ENCODE measurements at places on chromosomes 13 and 19.

DNA sequence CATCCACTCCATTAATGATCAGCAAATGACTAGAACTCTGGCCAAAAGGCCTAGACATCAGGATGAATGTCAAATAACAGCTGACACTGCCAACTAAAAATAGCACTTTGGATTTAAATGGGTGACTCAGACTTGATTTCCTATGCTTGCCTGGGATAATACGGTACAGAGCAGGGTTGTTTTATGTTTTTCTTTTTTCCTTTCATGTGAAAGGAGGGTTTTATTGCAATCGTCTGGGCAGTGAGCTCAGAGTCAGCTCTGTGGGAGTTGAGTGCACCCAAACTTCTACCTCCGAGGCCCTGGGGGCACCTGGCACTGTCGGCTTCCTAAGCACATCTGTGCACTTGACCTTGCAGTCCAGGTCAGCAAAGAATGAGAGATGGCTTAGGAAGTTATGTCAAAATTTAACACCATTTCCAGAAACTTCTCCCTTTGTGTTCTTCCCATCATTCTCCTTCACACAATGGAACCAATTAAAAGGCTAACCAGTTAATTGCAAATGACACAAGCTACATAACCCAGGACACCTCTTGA is 134.1 kb downstream of the LACC1 start:
- no peak for DNase-seq

DNA sequence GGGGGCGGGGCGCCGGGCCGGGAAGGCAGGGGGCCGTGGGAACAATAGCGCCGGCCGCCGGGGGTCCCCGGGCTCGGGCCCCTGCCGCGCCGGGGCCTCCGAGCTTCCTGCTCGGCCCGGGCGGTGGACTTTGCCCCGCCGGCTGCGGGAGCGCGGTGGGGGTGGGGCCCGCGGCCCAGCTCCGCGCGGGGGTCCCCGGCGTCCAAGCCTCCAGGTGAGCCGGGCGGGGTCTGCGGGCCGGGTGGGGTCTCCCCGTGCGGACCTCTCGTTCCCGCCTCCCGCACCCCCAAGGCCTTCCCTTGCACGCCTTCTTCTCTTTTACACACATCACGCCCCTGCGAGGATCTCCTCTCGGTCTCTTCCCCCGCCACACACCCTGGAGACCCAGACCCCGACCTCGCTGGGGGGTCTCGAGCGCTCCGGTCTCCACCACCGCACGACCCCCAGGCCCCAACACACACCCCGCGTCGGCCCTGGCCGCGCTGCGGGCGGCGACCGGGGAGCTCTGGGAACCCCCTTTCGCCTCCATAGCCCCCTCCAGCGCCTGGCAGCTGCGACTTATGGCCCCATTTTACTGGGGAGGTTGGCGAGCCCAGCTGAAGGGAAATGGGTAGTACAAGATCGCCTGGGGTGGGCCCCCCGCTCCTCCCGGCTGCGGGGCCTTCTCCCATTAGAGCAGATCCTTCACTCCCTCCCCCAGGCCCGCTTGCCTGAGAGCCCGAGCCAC is 711 bp downstream of the CAMSAP3 start:
- no peak for DNase-seq

GRCh38 chr19:35085947-35086346 is 29.7 kb upstream of the FXYD3 start:
- DNase-seq, result no peak

GRCh38 chr13:83557845-83558244 is 324.4 kb downstream of the SLITRK1 start:
- no peak for DNase-seq

GRCh38 chr19:6232601-6233055 is 47.1 kb downstream of the MLLT1 start:
- no peak for DNase-seq

DNA sequence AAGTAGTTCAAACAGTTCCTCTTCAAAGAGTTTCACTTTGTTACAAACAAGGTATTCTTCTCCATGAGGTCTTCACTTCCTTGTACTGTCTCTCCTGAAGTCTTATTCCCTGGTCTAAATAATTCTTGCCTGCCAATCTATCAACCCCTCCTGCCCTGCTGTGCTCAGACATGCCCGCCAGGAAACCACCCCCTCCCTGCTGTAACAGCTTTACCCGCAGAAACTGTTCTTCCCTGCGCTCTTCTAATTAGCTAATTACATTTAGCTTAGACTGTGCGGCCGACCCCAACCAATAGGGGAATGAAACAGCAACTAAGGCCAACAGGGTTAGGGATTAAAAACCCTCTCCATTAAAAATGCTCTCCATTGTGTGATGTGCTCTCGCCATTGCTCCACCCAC is 46.7 kb downstream of the ZNF846 start:
- no peak for DNase-seq

DNA sequence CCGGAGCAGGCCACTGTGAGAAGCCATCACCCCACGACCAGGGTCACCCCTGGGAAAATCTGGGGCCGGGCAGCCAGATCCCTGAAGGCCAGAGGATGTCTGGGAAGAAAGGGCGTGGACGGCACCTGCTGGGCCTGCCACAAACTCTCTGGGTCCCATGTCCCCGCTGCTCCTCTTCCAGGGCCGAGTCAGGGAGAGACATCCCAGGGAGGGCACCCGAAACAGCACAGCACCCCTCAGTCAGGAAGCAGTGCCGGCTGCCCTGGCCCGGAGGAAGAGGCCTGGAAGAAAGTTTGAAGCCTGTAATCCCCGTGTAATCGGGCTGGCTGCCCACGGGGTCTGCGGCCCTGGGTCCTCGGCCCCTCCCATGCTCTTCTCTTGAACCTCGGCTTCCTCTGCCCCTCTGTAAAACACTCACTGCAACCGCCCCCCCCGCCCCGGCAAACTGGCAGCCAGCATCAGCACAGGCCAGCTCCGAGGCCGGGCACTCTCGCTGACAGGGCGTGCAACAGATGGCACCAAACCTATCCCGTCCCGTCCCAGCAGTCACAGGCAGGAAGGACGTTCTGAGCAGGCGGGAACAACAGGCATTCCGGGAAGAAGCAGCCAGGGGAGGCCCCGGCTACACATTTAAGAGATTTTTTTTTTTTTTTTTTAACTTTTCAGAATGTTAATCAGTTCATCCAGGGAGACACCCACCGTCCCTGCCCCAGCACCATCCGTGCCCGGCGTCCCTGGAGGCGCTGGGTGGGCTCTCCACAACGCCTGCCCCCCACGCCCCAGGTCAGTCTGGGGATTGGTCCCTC is 1.5 kb downstream of the SBNO2 start:
- DNase-seq, result no peak

GRCh38 chr19:47324502-47324901 is 7.5 kb upstream of the C5AR2 start:
- DNase-seq, result no peak

DNA sequence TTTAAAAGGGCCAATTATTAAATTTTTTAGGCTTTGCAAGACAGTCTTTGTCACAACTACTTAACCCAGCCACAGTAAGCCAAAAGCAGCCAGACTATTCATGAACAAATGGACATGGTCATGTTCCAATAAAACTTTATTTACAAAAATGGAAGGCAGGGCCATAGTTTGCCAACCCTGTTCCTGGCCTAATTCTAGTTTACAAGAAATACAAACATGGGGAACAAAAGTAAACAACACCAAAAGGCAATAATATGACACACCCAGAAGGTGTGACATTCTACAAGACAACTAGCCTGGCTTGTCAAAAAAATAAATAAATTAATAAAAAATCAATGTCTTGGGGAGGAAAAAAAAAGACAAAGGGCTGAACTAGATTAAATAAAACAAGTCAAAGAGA is 24.8 kb upstream of the CCNP start:
- DNase-seq, result no peak

- DNase-seq, result peak; percentile 28
Measured at GRCh38 chr19:55216461-55217198, 7.3 kb upstream of the PTPRH start.

GRCh38 chr19:383922-384798 is 24.8 kb downstream of the C2CD4C start:
- no peak for DNase-seq

DNA sequence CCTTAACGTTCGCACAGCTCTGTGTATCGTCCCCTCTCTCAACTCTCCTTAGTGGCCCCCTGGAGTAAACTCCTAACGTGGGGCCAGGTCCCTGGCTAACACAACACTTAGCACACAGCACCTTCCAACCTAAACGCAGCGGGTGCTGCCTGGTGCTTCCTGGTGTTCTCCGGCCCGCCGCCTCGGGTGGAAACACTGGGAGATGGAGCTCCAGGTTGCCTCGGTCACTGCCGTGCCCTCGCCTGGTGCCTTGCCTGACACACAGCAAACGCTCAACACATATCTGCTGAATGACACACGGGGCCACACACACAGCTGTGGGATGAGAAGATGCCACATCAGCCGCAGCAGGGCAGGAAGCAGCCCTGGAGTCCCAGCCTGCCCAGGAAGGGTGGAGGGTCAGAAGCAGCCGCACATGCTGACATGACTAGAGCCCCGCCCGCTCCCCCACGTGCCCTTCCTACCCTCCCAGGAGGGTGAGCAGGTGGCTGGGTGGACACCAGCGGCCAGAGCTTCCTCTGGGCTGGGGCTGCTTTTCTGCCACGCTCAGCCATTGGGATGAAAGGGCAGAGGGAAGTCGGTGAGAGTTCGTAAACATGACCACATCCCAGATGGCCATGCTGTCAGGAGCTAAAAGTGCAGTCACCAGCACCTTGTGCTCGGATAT is 6.6 kb downstream of the PEPD start:
- DNase-seq, result no peak

GRCh38 chr19:12092065-12092867 is 27.7 kb downstream of the ZNF844 start:
- peak; percentile 30 for DNase-seq

- no peak for DNase-seq
Measured at GRCh38 chr19:41682437-41682836, 5.6 kb downstream of the CEACAM7 start.

DNA sequence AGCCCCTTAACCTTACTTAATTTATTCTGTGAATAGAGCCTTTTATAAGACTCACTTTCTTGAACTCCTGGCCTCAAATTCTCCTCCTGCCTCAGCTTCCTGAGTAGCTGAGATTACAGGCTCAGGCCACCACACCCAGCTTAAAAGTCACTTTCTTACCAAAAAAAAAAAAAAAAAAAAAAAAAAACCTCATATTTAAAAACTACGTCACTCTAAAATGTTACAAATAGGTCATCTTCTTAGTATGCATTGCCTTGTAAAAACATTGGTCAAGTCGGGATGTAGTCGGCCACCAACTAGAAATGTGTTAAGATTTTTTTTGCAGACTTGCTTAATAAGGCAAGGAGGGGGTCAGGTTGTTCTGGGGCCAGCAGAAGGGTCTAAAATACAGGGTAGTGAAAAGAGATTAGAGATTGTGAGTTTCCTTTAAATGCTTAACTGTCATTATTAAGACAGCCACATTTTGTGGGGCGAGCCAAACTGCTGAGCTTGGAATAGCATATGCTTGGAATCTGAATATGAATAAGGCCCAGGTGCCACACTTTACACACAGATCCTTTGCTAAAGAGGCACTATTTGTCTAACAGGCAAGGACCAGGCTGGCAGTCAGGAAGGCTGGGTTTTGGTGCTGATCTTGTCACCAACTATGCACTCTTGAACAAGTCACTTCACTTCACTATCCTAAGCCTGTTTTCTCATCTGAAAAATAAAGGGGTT is 16.5 kb upstream of the IL17D start:
- DNase-seq, result no peak

- no peak for DNase-seq
Measured at GRCh38 chr13:45219938-45220375, 19.1 kb upstream of the KCTD4 start.

- no peak for DNase-seq
Measured at GRCh38 chr19:6668691-6669090, 1.3 kb downstream of the TNFSF14 start.

DNA sequence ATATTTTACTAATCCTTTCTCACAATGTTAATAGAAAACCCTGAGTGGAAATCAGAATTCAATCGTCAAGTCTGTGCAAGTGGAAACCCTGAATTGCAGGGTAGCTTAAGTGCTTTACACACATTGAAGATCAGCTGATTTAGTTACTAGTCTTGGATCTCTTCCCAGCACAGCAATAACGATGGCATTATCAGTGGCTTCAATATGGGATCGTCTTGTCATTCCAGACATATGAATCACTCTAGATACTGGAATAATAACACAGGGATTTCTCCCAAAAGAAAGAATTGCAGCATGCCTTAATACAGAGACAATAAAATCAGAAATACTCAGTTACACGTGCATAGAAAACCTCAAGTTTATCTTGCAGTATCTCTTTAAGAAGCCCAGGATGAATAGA is 12.6 kb upstream of the METTL21C start:
- DNase-seq, result no peak

DNA sequence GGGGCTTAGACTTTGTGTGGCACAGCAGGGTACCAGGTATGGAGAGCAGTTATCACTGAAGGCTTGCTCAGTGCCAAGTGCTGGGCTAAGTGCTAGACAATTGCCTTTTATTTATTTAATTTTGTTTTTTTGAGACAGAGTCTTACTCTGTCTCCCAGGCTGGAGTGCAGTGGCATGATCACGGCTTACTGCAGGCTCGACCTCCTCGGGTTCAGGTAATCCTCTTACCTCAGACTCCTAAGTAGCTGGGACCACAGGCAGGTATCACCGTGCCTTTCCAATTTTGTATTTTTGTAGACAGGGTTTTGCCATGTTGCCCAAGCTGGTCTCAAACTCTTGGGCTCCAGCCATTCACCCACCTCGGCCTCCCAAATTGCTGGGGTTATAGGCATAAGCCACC is 256.9 kb downstream of the ZNF536 start:
- DNase-seq, result no peak

Measured in stimulated activated CD4-positive, alpha-beta T cell treated with anti-CD3 and anti-CD28 coated beads, Interleukin-1b, Interleukin-23, amount 100 ng/mL, for 1 hour (primary cell).